ENCODE measurements at places on chromosomes 1 and 21. TPM values are rescaled to one million over a fixed set of nuclear protein-coding genes. Genes with fewer than 3 reads are reported as not detected.

GRCh38 chr1:109467301-109467777 is 993 bp downstream of the SYPL2 start:
- H3K4me3 ChIP-seq: peak overlapping the region; percentile 23
- peak; percentile 76 for DNase-seq
- peaks cover 3% of the 10 kb centered on the region for H3K4me1 ChIP-seq

DNA sequence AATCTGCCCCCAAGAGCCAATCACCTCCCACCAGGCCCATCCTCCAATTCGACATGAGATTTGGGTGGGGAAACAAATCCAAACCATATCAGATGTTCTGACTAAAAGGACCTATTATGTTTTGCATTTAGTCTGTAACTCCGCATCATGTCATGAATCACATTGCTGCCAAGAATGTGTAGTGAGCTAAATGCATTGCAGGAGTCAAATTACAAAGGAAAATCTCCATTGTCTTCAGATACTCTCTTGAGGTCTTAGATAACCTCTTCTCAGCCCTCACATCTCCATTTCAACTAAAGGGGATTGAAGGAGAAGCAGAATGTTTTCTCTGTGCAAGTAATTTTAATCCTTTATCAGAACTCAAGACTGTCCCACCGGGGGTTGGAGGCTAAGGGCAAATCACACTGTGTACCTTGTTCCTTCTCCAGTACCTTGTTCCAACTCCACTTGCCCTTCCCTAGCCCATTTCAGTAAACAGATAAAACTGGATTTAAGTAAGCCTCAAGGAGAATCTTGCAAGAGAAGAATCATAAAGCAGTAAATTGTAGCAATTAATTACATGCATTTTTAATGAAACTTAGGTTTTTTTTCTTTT is 34.1 kb downstream of the EXTL2 start:
- no peak overlapping the region for H3K4me3 ChIP-seq
- H3K27ac ChIP-seq: peak overlapping the region; percentile 93
- H3K4me1 ChIP-seq: peaks cover 36% of the 10 kb centered on the region

DNA sequence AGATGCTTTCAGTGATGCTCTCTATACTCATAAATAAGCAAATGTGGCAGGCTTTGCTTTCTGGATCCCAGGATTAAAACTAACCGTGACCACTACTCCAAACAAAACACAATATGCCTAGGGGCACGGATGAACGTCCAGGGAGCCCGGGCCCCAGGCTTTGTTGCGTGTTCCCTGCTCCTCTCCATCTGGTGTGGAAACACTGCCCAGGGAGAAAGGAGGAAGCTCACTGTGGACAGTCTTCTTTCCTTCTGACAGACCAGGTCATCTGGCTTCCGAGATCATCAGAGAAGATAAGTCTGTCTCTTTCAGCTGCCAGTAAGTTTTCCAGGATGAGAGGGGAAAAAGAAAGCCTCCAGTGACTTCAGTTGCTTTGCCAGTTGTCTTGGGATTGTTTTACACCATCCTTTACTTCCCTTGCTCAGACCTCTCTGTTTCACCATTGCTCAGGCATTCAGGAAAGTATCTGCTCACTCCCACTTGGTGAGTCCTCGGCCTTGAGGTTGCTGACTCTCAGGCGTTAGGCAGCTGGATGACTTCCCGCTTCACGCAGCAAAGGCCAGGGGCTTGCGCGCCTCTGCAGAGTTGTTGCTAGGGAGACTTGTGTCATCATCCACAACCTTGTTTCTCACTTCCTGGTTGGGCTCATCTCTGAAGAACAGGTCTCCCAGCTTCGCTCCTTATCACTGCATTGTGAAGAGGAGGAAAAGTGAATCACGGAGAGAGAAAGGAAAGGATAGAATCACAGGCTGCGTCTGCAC is 20.6 kb upstream of the PGD start:
- H3K4me3 ChIP-seq: no peak overlapping the region
- H3K27me3 ChIP-seq: no peaks in the 10 kb centered on the region
- H3K27ac ChIP-seq: peak overlapping the region; percentile 88
- DNase-seq: no peak
- H3K4me1 ChIP-seq: peaks cover 17% of the 10 kb centered on the region
- peaks cover 22% of the 10 kb centered on the region for H3K36me3 ChIP-seq

- DNase-seq: no peak
- H3K27me3 ChIP-seq: no peaks in the 10 kb centered on the region
- no peaks in the 10 kb centered on the region for H3K36me3 ChIP-seq
- H3K4me1 ChIP-seq: peaks cover 9% of the 10 kb centered on the region
- no peak overlapping the region for H3K27ac ChIP-seq
These were observed 50.9 kb upstream of the USP1 start for GRCh38 chr1:62385923-62386322.

- H3K27me3 ChIP-seq: no peaks in the 10 kb centered on the region
- no peaks in the 10 kb centered on the region for H3K36me3 ChIP-seq
- H3K27ac ChIP-seq: no peak overlapping the region
- no peaks in the 10 kb centered on the region for H3K4me1 ChIP-seq
These were observed 198.7 kb upstream of the DUSP10 start for GRCh38 chr1:221940631-221941030.

DNA sequence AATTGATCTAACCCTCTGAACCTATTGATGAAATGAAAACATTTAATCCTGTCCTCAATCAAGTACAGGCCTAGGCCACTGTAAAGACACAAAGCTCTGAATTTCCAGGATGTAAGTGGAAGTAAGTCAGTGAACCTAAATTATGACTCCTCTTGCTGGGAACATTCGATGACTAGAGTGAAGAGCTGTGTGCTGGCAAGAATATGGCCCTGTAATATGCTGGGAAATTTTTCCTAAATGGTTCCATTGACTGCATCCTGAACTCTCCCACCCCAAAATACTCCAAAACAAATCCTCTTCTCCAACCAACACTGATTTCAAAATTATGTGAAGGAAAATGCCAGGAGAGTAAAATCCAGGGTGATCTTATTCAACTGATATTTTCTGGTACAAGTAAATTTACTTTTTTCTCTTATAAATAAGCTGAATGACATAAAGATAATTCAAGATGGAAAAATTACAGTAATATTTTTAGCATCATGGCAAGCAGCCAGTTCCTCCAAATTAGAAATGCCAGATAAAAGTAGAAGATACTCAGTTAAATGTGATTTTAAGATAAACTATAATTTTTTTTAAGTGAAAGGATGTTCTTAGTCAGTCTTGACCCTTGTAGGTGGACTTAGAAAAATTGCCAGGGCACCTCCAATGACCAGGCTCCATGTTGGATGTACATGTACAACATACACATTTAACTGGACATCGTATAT is 269.4 kb downstream of the PTGER3 start:
- H3K27me3 ChIP-seq: no peaks in the 10 kb centered on the region
- peak overlapping the region; percentile 38 for H3K27ac ChIP-seq
- H3K4me1 ChIP-seq: peaks cover 13% of the 10 kb centered on the region
- no peak for DNase-seq
- H3K4me3 ChIP-seq: no peak overlapping the region

GRCh38 chr1:50132347-50132894 is 23.7 kb downstream of the ELAVL4 start:
- no peaks in the 10 kb centered on the region for H3K36me3 ChIP-seq
- no peak overlapping the region for H3K4me3 ChIP-seq
- no peak overlapping the region for H3K27ac ChIP-seq
- DNase-seq: no peak
- H3K4me1 ChIP-seq: no peaks in the 10 kb centered on the region

- DNase-seq: no peak
- no peak overlapping the region for H3K4me3 ChIP-seq
These were observed 29.4 kb upstream of the MAGOH start for GRCh38 chr1:53267761-53268160.

GRCh38 chr1:47522935-47523834 is 85.3 kb downstream of the FOXD2 start:
- peaks cover 5% of the 10 kb centered on the region for H3K27me3 ChIP-seq
- no peak for DNase-seq
- H3K4me3 ChIP-seq: no peak overlapping the region
- H3K36me3 ChIP-seq: no peaks in the 10 kb centered on the region
- H3K27ac ChIP-seq: no peak overlapping the region
- H3K4me1 ChIP-seq: peaks cover 3% of the 10 kb centered on the region

DNA sequence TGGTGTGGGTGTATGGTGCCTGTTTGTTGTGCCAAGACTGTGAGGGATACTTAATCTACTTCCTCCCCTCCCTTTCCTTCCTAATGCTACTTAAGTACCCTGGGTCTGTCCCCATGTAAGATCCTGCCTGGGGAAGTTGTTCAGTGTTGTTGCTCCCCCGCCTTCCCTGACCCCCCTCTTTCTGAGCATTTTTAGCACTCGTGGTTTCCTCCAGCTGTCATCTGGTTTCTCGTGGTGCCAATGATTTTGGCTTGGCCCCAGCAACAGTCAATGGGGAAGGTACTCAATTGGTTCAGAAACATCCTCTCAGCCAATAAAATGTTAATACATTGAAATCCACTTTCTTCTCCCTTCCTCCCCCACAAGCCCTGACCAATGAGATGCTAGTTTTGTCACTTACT is 8.0 kb upstream of the B4GALT3 start:
- H3K36me3 ChIP-seq: no peaks in the 10 kb centered on the region
- H3K4me1 ChIP-seq: peaks cover 21% of the 10 kb centered on the region
- peak overlapping the region; percentile 53 for H3K27ac ChIP-seq
- peak; percentile 93 for DNase-seq
- no peaks in the 10 kb centered on the region for H3K27me3 ChIP-seq
- H3K4me3 ChIP-seq: peak overlapping the region; percentile 48

DNA sequence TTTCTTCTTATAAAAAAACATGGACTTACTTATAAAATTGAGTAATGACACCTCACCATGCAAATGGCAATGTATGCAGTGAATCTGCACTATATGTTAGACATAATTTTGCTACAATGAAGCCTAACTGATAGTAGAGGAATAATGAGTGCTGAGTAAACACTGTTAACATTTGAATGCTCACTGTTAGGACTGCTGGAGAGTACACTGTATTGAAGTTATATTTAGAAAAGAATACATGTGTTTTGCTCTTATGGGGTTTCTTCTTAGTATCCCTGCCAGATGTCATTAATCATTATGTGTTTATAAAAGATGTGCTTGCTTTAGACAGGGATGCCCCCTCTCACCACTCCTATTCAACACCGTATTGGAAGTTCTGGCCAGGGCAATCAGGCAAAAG is 111.1 kb upstream of the ZP4 start:
- no peak overlapping the region for H3K27ac ChIP-seq
- H3K36me3 ChIP-seq: no peaks in the 10 kb centered on the region
- H3K4me3 ChIP-seq: no peak overlapping the region
- H3K27me3 ChIP-seq: no peaks in the 10 kb centered on the region
- no peaks in the 10 kb centered on the region for H3K4me1 ChIP-seq
- no peak for DNase-seq

- no peak overlapping the region for H3K27ac ChIP-seq
- H3K27me3 ChIP-seq: peaks cover 41% of the 10 kb centered on the region
- no peak overlapping the region for H3K4me3 ChIP-seq
- H3K4me1 ChIP-seq: peaks cover under 1% of the 10 kb centered on the region
- no peak for DNase-seq
These were observed 1.8 kb upstream of the SLC26A9 start for GRCh38 chr1:205945069-205945468.

GRCh38 chr21:32507342-32507919 is 77.9 kb downstream of the TCP10L start:
- H3K4me1 ChIP-seq: no peaks in the 10 kb centered on the region
- no peak overlapping the region for H3K4me3 ChIP-seq
- H3K36me3 ChIP-seq: peaks cover 10% of the 10 kb centered on the region
- no peak overlapping the region for H3K27ac ChIP-seq
- no peaks in the 10 kb centered on the region for H3K27me3 ChIP-seq

CDCA8 gene
- 1.5 TPM for total RNA-seq

PARS2 gene
- 7.4 TPM for total RNA-seq

CATSPERE gene
- 1.8 TPM for total RNA-seq

MOV10 gene
- 35.1 TPM for total RNA-seq

OR10J1 gene
- not detected for total RNA-seq

LCE1C gene
- total RNA-seq: not detected
